ENCODE measurements at places on chromosomes 4 and X.

- DNase-seq, result no peak
These were observed 138.0 kb downstream of the NSUN7 start for GRCh38 chr4:40887764-40888131.

GRCh38 chr4:73620115-73620792 lies at the start of gene RASSF6:
Gene RASSF6, minus strand, starts transcription at chr4:73620436. Its CDS starts 8,641 bp downstream, at chr4:73611795.
- no peak for DNase-seq

- DNase-seq, result no peak
These were observed 78.4 kb downstream of the KCNIP4 start for GRCh38 chr4:21869978-21870745.

- DNase-seq, result no peak
These were observed 110.9 kb downstream of the FRAS1 start for GRCh38 chr4:78168029-78168428.

DNA sequence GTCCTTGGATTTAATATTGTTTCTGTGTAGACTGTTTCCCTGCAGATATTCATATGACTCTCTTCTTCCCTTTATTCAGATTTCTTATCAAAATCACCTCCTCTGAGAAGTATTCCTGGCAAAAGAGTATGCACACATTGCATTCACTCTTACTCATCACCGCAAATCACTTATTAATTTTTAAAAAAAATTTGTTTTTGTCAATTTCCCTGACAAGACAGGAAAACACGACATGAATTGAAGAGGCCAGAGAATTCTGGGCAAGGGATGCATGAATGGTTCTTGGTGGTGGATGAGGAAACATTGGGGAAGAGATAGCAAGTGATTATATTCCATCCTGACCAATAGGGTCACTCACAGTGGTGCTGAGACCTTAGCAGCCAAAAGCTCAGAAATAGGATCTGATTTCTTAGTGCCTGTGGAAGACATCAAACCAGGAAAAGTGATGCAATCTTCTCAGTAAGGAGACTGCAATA lies 522.5 kb upstream of the AGA start:
- DNase-seq, result no peak

DNA sequence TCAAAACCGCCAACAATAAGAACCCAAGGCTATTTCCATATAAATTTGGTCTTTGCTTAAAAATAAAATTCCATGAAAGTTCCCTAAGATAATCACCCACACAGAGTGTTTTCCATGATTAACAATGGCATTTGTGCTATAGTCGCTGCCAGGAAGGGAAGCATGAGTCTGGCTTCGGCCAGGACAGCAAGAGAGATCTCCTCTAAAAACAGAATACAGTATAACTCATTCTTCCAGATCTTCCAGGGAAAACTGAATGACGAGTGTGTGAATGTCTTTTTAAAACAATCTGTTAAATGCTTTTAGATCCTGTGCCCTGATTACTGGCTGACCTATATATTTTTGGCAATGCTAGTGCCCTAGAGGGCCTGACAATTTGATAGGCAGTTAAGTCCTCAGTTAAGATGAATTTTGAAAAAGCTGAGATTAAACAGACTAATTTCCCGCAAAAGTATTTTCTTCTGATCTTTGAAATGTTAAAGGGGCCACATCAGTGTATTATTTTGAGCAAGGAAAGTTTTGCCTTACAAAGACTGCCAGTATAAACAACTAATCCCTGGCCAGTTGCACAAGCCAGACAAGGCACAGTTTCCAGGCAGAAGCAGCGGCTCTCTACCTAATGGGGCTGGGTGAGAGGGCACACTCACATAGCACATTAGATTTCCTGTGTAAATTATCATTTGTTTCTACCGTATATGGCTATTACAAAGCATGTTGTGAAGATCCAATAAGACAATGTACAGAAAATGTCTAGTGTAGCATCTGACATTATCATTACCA lies 127.3 kb downstream of the DCHS2 start:
- no peak for DNase-seq

DNA sequence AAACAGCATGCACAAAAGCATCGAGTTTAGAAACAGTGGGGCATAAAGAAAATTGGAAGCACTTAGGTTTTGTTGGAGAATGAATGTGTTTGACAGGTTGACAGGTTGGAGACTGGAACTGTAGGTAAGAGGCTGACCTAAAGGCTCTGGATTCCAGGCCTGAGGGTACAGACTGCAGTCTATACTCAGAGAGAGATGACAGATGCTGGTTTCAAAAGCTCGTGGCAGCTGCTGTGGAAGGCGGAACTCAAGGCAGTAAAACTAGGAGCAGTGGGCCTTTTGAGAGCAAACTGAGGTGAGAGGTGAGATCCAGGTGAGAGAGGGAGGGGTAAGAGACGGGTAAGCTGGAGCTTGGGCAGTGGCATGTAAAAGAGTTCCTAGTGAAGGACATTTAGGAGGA lies 415.2 kb downstream of the TRIML1 start:
- no peak for DNase-seq
